ENCODE measurements at places on chromosomes 3 and 15.
A peak's percentile ranks its signal among the peaks of the same experiment; 100 is the strongest.

DNA sequence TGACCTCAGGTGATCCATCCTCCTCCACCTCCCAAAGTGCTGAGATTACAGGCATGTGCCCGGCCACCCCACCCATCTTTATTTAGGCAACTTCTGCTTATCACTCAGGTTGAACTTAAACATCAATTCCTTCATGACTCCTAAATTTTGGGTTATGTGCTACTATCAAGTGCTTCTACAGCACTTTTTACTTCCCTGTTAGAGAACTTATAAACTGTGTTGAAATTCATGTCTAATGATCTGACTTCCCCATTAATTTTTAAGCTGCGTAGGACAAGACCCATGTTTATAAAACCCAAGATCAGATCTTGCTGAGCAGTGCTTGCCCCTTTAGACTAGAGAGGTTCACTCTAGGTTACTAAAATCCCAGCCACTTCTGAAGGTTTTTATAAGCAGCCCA lies 266.2 kb upstream of the TPRG1 start:
- DNase-seq: no peak

GRCh38 chr15:95511671-95512070 lies 818.8 kb upstream of the NR2F2 start:
- DNase-seq: no peak

GRCh38 chr3:179163503-179163902 lies 15.3 kb downstream of the PIK3CA start:
- DNase-seq: no peak

- DNase-seq: no peak
Measured at GRCh38 chr3:21938267-21938681, 187.3 kb upstream of the ZNF385D start.

GRCh38 chr3:20104167-20104661 lies 64.0 kb downstream of the KAT2B start:
- DNase-seq: no peak

GRCh38 chr3:197942956-197943556 lies 6.9 kb upstream of the RPL35A start:
- no peak for DNase-seq

DNA sequence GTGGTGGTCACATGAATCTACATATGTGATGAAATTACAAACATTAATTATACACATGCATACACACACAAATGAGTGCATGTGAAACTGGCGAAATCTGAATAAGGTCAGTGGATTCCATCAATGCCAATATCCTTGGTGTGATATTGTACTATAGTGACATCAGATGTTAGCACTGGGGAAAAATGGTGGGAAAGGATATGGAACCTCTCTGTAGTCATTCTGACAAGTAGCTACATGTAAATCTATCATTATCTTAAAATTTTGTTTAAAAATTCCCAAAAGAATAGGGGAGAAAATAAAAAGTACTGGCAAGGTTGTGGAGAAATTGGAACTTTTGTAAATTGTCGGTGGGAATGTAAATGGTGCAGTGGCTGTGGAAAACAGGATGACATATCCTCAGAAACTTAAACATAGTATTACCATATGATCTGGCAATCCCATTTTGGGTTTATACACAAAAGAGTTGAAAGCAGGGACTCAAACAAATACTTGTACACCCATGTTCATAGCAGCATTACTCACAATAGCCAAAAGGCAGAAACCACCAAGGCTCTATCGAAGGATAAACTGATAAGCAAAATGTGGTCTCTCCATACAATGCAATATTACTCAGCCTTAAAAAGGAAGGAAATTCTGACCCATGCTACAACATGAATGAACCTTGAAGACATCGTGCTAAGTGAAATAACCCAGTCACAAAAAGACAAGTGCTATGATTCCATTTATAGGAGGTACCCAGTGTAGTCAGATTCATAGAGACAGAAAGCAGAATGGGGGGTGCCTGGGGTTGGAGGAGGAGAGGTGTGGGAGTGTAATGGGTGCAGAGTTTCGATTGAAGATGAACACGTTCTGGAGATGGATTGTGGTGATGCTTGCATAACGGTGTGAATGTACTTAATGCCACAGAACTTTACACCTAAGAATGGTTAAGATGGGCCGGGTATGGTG lies 25.3 kb upstream of the HRH1 start:
- DNase-seq: no peak

DNA sequence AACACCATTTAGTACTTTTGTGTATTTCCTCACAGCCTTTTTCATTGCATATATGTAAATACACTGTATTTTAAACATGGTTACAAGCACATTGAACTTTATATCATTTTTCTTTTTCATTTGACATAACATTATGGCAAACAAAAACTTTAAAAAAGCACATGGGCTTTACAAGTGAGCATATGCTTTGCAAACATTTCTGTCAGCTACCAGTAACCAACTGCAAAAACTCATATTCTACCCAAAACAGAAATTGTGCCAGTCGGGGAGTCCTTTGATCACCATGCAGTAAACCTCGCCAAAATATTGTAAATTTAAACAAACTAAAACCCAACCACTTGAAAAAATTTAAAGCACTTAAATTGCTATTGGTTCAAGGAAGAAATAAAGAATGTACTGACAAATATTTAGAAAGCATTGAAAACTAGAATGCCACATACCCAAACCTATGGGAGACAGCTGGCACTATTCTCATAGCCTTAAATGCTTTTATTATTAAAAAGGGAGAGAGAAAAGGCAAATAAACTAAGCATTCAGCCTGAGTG lies 24.4 kb downstream of the ZNF710 start:
- DNase-seq: no peak

DNA sequence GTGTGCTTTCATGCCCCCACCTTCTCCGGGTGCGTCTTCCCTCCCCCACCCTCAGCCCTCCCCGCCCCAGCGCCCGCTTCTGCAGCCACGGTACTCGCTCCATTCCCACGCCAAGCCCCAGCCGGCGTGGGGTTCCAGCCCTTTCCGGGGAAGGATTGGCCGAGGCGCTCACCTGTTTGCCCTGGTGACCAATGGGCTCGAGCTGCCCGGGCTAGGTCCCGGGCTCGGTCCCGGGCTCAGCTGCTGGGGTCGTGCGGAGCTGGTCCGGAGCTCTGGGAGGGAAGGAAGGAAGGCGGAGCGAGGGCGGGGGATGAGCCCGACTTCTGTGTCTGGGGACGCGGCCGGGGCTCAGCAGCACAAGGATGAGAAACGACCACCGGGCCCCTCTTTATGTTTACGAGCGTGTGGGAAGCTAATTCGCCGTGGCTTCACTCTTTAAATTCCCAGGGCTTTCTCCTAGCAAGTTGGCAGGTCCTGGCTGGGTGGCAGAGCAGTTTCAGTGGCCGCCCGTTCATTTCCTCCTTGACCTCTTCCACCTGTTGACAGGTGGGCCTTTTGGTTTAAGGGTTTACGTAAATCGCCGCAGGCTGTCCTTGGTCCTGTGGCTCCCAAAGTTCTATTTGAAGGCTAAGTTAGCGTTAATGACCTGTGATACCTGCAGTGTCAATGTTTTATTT lies at the start of gene IGSF10:
TSS of gene IGSF10 (minus strand) at position 288 of the 677 bp plus-strand sequence. CDS start 2,352 bp downstream, outside the sequence.
- peak; percentile 69 for DNase-seq

- no peak for DNase-seq
Measured at GRCh38 chr15:97210277-97210676, 750.2 kb upstream of the ARRDC4 start.

DNA sequence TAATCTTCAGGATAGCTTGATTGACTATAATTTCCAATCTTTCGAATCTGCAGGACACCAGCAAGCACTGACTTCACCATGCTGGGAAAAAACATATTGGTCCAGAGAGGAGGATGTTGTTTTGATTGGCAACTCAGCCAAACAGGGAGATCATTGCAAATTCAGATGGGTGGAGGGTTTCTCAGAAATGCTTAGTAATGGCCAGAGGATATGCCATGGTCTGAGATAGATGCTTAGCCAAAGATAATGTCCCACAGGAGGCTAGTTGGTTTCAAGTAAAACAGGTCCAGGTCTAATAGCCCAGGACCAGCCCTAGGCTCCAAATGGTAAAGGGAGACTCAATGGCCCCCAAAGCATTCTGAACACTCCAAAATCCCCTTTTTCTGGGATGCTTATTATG lies 46.7 kb upstream of the CCDC80 start:
- no peak for DNase-seq

DNA sequence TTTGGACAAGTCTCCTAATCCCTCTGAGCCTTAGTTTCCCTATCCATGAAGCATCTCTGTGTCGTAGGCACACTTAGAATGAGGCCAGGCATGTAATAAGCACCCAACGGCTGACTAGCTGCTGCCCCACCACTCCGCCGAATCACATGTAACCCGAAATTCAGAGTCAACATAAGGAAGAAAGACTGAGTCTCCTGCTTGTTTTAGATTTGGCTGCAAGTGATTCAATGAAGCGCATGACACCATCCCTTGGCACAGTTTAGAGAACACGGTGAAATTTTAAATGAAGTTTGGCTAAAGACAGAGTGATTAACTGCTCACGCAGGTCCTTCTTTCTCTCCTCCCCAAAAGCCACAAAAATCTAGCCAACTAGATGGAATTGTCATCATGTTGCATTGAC lies 279.2 kb downstream of the TLE3 start:
- no peak for DNase-seq

- no peak for DNase-seq
Measured at GRCh38 chr3:174716956-174717505, 142.1 kb upstream of the NAALADL2 start.

DNA sequence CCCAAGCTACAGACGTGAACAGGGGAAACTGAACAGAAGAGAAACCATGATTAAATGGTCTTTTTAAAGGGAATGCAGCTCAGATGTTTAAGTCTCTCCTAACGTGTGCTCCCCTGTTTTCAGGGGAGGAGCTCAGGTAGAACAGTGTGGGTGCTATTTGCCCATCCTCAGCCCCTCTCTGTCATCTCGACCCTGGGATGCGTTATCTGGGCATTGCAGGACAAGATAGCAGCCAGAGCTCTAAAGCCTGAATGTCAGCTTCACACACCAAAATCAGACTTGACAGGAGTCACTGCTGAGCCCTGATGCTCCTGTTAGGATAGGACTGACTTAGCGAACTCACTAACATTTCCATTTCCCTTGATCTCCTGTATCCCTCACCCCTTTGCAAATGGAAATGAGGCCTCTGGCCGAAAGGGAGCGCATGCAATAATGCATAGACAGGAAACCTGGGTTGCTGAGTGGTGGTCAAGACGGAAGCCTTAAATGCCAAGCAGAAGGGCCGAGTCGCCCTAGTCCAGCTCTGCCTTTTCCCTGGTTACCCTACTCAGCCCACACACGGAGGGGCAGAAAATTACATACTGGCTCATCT lies 234.9 kb upstream of the TPM1 start:
- DNase-seq: no peak

- DNase-seq: no peak
Measured at GRCh38 chr3:66499881-66500575, 794 bp downstream of the LRIG1 start.

- no peak for DNase-seq
Measured at GRCh38 chr15:56366211-56366610, 985 bp downstream of the TEX9 start.

DNA sequence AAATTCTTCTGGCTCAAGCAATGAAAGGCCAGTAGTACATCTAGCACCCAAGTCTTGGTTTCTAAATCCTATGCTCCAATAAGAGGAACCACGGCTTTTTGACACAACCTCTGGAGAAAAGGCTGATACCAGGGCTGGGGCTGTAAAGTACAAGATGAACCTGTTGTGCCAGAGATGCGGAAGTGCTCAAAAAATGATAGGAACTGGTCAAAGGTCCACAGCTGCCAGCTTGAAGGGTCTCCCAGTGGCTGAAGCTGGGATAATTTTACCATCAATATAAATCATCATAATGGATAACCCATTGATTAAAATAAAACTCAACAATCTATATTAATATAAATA lies 558 bp upstream of the NCEH1 start:
- peak; percentile 34 for DNase-seq

DNA sequence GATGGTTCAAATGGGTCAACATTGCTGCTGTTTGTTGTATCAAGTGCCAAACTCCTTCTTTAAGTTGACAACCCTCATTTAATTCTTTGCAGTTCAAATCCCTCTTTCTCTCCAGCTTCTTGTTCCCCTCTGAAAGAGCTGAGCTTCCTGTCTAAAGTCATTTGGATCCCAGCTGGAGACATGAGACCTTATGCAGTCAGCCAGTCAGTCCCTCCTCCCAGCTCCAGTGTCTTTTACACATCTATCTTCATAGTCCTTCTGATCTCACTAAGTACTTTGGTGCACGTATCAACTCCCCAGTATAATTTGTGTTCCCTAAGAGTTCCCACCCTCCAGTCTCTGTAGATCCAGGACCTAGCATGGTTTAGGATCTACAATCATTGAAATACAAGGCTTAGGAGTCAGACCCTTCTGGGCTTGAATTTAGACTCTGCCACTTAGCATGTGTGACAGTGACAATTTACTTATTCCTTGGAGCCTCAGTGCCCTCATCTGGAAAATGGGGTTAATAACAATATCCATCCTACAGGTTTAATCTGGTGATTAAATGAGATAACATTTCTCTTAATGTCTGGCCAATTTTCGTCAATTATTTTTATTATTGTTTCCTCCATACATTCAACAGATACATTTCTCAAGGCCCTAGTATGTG lies 102.8 kb upstream of the SEMA6D start:
- DNase-seq: no peak

- no peak for DNase-seq
Measured at GRCh38 chr3:29532473-29532872, 251.6 kb downstream of the RBMS3 start.

DNA sequence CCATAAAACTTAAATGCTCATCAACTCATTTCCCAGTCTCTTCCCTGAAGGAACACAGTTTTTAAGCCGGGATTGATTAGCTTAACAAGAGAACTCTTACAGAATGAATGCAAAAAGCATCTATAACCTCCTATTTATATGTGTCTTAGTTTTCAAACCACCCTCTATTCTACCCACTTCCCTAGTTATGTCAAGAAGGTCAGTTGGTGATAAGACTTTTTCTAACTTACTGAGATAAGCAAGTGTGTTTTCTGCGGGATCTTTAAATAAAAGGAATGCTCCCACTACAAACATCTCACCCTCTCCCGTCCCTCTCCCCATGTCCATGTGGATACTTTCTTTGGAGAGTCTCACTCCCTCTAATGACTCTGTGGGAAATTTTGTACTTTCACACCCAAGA lies 218.5 kb downstream of the SV2B start:
- DNase-seq: no peak

DNA sequence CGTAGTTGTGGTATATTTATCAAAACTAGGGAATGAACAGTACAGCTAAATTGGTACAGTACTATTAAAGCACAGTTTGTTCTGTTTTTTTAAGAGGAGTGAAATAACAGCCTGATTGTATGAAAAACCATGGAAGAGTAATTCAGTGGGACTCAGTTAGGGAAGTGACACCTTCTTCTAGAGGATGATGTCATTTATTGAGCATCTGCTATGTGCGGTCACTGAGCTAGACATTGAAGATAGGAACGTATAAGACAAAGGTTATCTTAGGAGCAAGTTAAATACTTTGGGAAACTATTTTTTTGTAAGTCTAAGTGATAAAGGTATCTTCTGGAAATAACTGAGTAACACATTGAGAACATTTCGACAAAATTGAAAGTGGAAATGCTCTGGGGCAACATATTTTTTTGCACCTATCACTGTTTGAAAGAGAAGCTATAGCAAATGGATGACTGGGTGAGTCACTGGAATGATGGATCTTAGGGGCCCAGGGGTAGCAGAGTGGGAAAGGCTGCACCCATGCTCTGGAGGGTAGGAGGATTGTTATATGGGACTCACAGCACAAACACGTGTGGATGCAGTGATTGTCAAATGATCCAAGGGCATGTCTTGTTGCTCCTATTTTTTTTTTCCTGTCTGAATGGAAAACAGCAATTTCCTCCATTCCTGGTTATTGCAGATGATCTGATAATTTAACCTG lies 43.0 kb downstream of the OXNAD1 start:
- DNase-seq: no peak

Data from NCI-H774 (cell line).